GM20000 (cell line): ENCODE measurements at places on chromosomes 5 and 9.
A peak's percentile ranks its signal among the peaks of the same experiment; 100 is the strongest.

GRCh38 chr9:108654566-108654965, 201.2 kb downstream of the ACTL7B start:
- DNase-seq: no peak

GRCh38 chr9:133255371-133256135, 19.4 kb downstream of the ABO start:
- DNase-seq: no peak

DNA sequence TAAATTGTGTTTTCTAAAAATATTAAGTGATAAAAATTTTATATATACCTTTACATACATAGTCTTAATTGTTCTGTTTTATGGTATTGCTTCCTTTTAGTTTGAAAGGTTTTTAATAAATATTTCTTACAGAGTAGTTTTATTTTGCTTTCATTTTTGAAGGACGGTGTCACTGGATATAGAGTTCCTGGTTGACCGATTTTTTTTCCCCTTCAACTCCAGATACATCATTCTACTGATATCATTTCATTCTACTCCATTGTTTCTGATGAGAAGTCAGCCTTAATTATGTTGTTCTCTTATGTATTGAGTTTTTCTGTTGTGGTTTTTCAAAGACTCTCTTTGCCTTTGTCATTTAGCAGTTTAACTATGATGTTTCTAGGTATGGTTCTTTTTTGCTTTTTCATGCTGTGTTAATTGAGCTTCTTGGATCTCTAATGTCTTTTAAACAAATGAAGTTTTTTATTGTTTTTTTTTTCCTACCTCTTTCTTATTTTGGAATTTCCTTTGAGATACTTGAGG, 30.4 kb downstream of the MTREX start:
- no peak for DNase-seq

- DNase-seq: no peak
Observed at GRCh38 chr9:124342776-124343485, 72.3 kb downstream of the PSMB7 start.

DNA sequence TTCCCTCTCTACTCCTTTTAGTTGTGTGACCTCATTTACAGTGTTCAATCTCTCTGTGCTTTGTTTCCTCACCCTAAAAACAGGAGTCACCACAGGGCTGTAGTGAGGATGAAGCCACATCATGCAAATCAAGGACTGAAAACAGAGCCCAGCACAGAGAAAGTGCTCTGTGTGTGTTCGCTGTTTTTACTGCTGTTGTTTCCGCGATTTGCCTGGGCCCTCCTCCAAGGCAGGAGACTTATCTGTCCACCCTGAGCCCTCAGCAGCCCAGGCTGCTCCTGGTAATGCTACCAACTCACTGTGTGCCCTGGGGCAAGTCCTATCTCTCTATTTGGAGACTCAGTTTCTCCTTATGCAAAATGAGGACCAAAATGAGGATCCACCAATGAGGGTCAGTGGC, 87.2 kb upstream of the NEURL1B start:
- no peak for DNase-seq

DNA sequence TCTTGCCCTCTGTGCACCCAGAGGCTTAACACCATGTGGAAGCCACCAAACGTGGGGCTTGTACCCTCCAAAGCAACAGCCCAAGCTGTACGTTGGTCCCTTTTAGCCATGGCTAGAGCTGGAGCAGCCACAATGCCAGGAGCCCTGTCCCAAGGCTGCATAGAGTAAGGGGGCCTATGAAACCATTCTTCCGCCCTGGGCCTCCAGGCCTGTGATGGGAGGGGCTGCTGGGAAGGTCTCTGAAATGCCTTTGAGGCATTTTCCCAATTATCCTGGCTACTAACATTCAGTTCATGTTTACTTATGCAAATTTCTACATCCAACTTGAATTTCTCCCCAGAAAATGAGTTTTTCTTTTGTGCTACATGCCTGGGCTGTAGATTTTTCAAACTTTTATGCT, 33.8 kb downstream of the CHSY3 start:
- DNase-seq: no peak

GRCh38 chr5:141697586-141697985, 15.6 kb upstream of the ARAP3 start:
- no peak for DNase-seq

- DNase-seq: no peak
Observed at GRCh38 chr5:16803831-16804230, 132.3 kb downstream of the MYO10 start.

- peak; percentile 56 for DNase-seq
Observed at GRCh38 chr9:5554254-5554653, 43.9 kb downstream of the PDCD1LG2 start.
